ENCODE measurements at places on chromosomes 3 and 15. TPM values are rescaled to one million over a fixed set of nuclear protein-coding genes. Genes with fewer than 3 reads are reported as not detected.
A peak's percentile ranks its signal among the peaks of the same experiment; 100 is the strongest.

Gene WDR49
- polyA plus RNA-seq: 4.4 TPM

Gene SEMA3B
- polyA plus RNA-seq: 35.7 TPM

Gene APOD
- polyA plus RNA-seq: 174 TPM

Gene ERICH6
- not detected for polyA plus RNA-seq

Gene SLC22A14
- 0.11 TPM for polyA plus RNA-seq

Gene CCDC54
- not detected for polyA plus RNA-seq

Gene MAP1A
- polyA plus RNA-seq: 29.7 TPM

Gene ASB7
- polyA plus RNA-seq: 3.1 TPM

Gene ZMYND10
- 0.25 TPM for polyA plus RNA-seq

Gene RTP1
- polyA plus RNA-seq: not detected

Gene KCNAB1
- 1.6 TPM for polyA plus RNA-seq

Gene PARL
- 62.0 TPM for polyA plus RNA-seq

Gene HHATL
- 622 TPM for polyA plus RNA-seq

Gene ISL2
- 0.05 TPM for polyA plus RNA-seq

Gene TEX9
- polyA plus RNA-seq: 0.27 TPM

DNA sequence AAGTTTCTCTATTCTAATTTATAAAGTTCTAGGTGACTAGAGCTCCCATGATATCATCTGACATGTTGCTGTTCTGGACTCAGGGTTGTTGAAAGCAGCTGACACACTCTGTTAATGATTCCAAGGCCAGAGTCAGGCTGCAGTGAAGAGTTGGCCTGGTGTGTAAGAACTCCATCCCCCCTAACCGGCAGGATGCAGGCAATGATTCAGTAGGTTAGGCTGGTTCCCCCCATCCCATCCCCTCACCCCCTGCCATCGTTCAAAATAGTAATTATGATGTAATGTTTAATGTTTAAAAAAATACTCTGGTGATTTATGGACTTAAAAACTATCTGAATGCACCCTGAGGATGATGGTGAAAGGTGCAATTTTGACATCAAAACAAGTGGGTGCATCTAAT, 4.6 kb upstream of the TRIM71 start:
- DNase-seq: no peak

DNA sequence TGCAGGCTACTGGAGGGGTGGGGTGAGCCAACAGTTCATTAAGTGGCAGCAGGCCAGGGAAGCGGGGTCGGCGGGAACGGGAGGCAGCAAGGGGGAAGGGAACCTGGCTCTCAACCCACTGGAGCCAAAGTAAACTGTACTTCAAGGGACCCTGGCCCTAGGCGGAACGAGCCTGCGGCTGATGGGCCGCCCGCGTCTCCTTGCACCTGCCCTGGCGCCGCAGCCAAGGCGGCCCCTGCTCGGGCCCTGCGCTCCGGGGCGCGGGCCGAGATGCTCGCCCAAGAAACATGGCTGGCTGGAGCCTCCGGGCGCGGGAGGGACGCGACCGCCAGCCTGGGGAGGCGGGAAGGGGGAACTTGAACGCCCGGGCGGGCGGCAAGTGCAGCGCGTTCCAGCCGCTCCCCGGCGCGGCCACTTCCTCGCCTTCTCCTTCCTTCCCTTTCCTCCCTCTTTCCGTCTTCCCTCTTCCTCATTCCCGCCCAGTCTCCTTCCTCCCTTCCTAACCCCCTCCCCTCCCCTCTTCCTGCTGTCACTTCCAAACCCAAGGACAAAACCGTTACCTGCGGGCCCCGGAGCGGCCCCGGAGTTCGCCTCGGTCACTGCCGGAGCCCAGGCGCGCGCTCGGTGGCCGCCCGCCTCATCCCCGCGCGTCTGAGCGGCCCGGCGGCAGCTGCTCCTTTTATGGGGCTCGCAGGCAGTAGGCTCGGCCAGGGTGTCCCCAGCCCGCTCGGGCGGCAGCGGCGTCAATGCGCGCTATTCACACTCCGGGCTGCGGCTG, 489.7 kb downstream of the MAGI1 start:
- peak; percentile 32 for DNase-seq

DNA sequence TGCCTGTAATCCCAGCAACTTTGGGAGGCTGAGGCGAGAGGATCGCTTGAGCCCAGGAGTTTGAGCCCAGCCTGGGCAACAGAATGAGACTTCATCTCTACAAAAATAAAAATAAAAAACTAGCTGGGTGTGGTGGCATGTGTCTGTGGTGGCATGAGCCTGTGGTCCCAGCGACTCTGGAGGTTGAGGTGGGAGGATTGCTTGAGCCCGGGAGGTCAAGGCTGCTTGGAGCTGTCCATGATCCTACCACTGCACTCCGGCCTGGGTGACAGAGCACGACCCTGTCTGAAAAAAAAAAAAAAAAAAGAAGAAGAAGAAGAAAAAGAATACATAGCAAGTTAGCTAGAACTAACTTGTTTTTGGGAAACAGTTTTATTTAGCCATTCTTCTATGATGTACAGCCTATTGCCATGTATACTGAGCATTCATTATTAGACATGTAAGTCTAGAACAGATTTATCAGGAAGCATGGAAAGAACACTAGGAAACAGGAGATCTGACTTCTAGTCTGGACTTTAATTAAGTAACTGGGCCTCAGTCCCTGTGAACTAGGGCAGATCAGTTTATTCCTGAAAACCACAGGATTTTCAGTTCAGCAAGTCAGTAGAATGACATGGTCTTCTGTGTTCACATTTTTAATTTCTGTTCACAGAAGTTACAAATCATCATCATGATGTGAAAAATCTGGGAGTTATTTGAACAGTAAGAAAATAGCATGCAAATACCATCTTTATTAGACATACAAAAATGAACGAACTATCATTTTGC, 65.5 kb downstream of the KAT2B start:
- no peak for DNase-seq

- DNase-seq: peak; percentile 87
These were observed at the start of gene CGNL1 for GRCh38 chr15:57375827-57376695. CGNL1 (plus strand) TSS chr15:57376505; CDS start chr15:57438000, 61,495 bp downstream.

- peak; percentile 57 for DNase-seq
These were observed 636 bp upstream of the EIF1B start for GRCh38 chr3:40308725-40309417.

- DNase-seq: no peak
These were observed 157.3 kb downstream of the EPHB1 start for GRCh38 chr3:134952371-134952770.

- no peak for DNase-seq
These were observed 369.4 kb downstream of the MAGI1 start for GRCh38 chr3:65669163-65669875.

GRCh38 chr3:192851821-192852372, 65.8 kb downstream of the MB21D2 start:
- DNase-seq: peak; percentile 71

GRCh38 chr3:122825460-122825859, 30.6 kb downstream of the SLC49A4 start:
- DNase-seq: no peak

GRCh38 chr3:157830556-157831236, 275.5 kb downstream of the SHOX2 start:
- no peak for DNase-seq

- DNase-seq: no peak
These were observed 104.3 kb upstream of the ICE2 start for GRCh38 chr15:60583194-60583593.

DNA sequence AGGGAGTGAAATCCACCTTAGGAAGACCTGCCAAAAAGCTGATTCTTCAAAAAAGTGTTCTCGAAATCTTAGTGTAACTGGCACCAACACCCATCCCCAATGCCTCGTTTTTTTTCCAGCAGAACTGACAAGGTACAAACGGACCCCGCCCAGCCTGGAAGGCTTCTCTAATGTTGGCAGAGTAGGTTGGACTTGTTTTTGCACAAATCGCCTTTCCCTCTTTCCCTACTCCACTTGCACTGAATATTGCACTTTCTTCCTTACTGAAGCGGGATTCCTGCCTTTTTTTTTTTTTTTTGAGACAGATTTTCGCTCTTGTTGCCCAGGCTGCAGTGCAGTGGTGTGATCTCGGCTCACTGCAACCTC, 544 bp upstream of the TIMMDC1 start:
- DNase-seq: no peak

DNA sequence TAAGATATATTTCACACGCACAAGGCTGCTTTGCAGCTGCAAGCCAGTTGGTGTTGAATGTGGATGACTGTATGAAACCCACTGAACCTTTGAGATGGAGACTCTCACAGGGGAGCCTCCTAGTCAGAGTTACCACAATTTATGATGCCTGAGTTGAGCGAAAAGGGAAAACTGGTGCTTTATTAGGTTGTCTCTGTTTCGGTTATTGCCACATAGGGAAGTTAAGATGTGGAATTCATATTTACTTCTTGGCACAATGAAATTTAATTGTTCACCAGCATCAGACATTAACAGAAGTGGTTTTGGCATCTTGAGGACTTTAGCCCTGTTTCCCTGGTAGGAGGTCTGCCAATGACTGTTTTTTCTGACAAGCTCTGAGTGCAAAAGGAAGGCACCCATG, 358.2 kb downstream of the SQOR start:
- DNase-seq: no peak

DNA sequence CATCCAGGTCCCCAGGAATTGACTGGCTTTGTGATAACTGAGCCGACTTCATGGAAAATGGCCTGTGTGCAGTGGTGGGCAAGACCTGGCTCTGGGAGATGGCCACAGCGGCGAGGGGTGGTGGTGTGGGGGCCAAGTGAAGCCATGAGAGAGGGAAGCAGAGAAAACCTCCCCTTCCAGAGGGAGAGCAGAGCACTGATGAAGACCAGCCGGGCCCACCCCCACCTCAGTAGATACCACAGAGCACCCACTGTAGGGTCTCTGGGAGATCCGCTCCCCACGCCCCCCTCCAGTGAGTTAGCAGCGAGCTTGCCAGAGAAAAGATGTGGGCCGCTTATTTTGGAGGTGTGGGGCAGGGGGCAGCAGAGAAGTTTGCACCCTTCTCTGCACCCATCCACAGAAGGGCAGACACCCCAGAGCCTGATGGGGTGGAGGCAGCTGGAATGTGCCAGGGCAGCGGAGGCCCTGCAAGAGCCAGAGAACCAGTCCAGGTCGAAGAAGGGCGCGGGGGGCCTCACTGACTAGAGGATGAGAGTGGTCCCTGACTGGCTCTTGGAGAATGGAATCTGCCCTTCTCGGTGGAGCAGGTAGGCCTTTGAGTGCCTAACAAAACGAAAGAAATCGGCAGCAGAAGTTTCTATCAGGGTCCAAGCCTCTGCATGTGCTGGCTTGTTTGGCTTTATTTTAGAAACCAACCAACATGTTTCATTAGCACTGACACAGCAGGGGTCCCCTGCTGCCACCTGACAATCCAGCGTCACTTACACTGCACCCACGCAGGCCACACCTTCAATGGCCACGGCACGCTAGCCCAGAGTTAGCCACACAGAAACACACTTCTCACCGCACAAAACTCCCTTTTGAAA, 28.3 kb downstream of the MELTF start:
- peak; percentile 36 for DNase-seq

DNA sequence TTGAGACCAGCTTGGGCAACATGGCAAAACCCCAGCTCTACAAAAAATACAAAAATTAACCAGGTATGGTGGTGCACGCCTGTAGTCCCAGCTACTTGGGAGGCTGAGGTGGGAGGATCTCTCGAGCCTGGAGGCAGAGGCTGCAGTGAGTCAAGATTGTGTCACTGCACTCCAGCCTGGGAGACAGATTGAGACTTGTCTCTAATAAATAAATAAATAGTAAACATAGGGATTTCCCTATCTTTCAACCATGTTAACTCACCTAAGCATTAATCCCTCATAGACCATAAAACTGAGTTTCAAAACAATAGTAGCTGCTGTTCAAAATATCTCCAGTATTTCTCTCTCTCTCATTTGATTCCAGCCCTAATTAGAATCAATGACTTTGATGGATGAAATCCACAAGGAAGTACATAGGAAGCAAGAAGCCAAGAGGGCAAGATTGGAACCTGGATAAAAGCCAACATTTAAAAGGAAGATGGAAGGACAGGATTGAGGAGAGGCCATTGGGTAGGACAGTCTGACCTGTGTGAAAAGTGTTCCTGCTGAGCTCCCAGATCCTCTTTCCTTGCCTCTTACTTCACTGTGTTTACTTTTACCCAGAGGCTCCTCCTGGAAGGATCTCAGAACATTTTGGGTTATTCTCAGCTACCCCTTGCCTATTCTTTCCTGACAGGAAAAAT, 12.4 kb upstream of the TTBK2 start:
- DNase-seq: no peak

DNA sequence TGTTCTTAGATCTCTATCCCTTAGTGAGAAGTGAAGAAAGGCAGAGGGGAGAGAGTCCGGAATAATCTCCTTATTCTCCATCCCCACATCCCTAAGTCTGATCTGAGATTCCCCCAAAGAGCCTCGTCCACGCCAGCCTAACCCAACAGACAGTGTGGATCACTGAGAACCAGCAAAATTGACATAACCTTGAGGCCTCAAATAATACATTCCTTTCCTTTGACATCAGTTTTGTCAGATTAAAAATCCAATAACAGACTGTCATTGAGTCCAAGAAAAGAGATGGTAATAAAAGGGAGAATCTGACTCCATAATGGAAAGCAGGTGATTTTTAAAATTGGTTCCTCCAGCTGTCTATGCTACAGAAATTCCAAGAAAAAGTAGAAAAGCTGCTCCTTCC, 7.7 kb upstream of the SIAH2 start:
- no peak for DNase-seq

DNA sequence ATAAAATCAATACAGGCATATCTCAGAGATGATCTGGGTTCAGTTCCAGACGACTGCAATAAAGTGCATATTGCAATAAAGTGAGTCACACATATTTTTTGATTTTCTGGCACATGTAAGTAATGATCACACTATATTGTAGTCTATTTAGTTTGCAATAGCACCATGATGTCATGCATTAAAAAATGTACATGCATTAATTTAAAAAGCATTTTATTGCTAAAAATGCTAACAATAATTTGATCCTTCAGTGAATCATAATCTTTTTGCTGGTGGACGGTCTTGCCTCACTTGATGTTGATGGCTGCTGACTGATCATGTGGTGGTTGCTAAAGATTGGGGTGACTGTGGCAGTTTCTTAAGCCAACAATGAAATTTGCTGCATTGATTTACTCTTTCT, 511.1 kb downstream of the OTOL1 start:
- no peak for DNase-seq

- DNase-seq: no peak
These were observed 712.7 kb upstream of the LMCD1 start for GRCh38 chr3:7788881-7789280.

DNA sequence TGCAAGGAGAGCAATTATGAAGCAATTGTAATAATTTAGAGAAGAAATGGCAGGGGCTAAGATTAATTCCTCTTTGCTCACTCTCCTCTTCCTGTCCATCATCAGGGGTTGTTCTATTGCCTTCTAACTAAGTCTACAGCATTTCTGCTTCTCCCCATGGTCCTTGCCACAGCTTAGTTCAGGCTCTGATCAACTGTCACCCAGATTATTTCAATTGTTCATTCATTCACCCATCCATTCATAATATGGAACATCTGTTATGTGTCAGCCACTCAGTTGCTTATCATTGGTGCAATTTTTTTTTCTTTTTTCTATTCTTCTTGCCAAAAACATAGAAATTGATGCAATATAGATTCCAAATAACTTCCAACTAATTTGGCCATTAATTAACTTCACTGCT, 93.2 kb downstream of the CD47 start:
- DNase-seq: no peak
